ENCODE measurements at places on chromosomes 2 and 18.

GRCh38 chr18:43601432-43601831, 324.1 kb upstream of the SYT4 start:
- DNase-seq, result no peak

DNA sequence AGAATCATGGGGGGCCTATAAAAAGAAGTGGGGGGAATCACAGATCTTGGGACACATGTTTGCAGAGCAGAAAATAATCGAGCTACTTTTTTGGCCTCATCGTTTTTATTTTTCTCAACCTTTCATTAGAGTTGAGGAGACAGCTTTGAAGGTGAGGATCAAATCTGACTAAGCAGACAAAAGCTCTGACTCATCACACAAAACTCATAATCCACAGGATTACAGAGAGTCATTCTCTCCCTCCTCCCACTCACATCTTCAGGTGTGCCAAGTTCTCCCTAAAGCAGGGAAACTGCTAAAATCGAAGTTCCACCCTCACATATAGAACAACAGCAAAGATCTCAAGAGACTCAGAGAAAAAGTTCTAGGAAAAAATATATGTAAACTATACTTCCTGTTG, 15.6 kb downstream of the BAZ2B start:
- peak; percentile 75 for DNase-seq

- no peak for DNase-seq
Measured at GRCh38 chr2:210199854-210200253, 25.4 kb downstream of the ACADL start.

- no peak for DNase-seq
Measured at GRCh38 chr2:235966932-235967757, 201.0 kb downstream of the GBX2 start.

DNA sequence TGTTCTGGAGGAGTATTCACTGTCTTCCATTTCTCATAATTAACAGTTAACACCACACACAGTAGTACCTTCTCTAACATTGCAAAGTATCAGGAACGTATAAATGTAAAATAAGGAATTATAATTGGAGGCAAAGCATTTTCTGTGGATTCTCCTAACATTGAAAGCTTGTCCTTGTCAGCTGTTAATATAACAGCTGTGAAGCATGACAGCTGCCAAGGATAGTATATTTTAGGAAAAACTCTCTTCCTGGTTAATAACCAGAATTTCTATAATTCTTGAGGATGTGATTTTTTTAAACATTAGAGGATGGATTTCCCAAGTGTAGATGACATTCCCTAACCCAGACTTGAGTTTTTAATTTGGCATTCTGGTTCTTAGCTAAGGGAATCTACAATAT, 110.3 kb downstream of the EPC2 start:
- no peak for DNase-seq

DNA sequence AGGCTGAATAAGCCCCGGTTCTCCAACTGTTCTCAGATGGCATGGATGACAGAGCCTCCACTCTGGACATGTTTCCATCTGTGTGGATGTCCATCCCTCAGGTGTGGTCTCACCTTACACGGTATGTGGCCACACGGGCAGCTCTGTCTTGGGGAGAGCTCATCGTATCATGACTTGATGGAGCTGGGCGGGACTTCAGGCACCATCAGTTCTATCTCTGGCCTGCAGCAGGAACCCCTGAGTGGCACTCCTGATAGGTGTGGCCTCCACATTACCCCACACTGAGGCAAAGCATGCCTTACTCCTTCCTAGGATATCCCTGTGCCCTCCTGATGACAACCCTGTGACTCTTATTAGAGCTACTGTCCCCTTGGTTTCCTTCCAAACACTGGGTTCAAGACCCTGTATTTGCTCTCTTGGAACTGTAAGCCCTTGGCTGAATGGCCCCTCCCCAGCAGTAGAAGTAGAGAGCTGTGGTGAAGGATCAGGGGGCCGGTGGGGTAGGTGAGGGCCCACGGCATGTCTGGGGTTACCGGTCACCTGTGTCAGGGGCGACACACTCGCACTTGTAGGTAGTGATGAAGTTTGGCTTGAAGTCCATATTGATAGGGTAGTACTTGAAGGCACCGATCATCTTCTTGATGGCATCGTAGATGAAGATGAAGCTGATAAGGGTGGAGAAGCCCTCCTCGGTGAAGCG, 48.2 kb downstream of the MTHFD2 start:
- no peak for DNase-seq

- DNase-seq, result no peak
Measured at GRCh38 chr2:109721135-109721534, 73.0 kb upstream of the RGPD5 start.

DNA sequence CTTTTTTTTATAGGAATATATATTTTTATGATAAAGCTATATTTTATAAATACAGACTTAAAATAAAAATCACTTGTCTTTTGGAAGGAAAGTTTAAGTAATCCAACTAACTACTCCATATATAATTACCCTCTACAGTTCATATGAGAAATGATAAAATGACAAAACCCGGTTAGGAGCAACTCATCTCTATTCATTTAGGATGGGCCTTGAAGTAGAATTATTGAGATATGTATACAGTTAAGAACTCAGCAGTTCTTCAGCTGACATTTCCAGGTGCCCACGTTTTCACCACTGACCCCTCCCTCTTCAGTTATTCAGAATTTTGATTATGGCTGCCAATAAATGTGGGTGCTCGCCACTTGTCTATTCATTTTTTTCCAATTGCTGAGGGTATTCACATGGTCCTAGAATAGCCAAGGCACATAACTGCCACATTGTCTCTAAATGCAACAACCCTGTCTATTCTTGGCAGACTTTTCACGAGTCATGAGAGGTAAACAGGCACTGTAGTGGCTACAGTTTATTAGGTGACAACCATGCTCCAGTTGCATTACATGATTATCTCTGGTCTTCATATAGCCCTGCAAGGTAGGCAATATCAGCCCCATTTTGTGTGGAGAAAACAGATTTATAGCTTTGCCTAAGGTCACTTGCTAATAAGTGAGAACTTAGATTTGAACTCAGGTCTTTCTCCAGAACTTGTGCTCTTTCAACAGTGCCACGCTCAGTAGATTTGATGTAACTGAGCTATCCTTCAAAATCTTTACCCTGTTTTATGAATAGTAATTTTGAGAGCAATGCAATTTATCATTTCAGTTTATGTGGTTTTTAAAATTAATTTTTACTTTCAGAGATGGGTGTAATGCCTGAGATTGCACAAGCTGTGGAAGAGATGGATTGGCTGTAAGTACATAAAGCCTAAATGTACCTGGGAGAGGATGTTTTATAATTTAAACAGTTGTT, 2.9 kb downstream of the DDX1 start:
- no peak for DNase-seq

- no peak for DNase-seq
Measured at GRCh38 chr18:12233378-12233777, 20.8 kb upstream of the CIDEA start.

DNA sequence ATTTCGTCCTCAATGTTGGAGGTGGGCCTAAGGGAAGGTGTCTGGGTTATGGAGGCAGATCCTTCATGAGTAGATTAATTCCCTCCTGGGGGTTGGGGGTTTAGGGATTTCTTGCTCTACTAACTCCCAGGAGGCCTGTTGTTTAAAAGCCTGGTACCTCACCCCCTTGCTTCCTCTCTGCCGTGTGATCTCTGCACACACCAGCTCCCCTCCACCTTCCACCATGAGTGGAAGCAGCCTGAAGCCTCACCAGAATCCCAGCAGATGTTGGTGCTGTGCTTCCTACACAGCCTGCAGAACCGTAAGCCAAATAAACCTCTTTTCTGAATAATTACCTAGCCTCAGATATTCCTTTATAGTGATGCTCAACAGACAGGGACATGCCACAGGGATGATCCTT, 141.5 kb downstream of the ZNF516 start:
- peak; percentile 12 for DNase-seq

DNA sequence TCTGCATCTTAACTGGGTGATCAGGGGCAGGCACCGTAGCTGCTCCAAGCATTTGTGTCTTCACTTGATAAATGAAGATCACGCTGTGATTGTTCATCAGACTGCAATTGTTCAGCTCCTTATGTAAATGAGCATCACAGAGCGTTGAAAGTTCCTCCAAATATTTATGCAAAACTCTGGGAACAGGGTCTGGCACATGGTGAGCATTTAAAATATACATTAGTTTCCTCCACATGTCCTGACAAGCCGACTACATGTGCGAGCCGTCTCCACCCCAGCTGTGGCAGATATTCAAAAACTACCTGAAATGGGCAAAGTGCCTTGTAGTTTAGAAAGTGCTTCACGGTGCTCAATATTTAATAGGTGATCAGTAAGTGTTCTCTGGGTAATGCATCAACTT, 175.1 kb upstream of the ID2 start:
- no peak for DNase-seq

GRCh38 chr2:190159453-190159852, 96.9 kb upstream of the MSTN start:
- no peak for DNase-seq

DNA sequence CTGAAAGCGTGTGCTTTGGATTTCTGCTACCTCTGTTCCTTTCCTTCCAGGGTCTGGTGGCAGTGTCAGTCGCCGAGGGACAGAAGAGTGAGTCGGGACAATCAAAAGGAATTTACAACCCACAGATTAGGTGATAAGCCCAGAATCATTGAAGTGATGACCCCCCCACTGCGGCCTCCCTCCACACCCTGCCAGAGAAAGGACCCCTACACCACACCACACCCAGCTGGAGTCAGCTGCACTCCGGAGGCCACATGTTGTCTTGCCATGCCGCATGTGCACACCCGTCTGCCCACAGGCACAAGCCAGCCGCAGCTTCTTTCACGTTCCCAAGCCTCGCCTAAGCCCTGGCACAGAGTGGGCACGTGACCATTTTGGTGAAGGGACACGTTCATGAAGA, 366.8 kb upstream of the SALL3 start:
- no peak for DNase-seq

- DNase-seq, result no peak
Measured at GRCh38 chr18:13614641-13615288, 111.6 kb downstream of the FAM210A start.

- no peak for DNase-seq
Measured at GRCh38 chr2:238946318-238947242, 98.7 kb downstream of the TWIST2 start.

DNA sequence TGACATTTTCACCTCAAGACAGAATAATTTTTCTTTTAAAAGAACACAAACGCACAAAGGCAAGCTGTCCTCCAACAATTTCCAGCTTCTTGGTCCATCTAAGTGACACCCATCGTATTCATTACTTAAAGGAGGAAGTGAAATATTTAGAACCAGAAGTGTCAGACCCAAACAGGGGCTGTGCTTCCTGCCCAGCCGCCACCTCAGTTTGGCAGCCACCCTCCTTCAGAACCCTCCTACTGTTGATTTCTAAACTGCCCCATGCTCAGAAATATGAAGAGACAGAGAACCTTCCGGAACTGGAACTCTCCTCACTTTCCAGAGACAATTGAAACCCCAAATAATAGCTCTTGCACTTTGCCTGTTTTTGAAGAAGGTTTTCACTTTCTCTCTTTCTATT, 734.8 kb upstream of the SALL3 start:
- DNase-seq, result no peak

- DNase-seq, result no peak
Measured at GRCh38 chr2:40240070-40240469, 211.8 kb downstream of the SLC8A1 start.

DNA sequence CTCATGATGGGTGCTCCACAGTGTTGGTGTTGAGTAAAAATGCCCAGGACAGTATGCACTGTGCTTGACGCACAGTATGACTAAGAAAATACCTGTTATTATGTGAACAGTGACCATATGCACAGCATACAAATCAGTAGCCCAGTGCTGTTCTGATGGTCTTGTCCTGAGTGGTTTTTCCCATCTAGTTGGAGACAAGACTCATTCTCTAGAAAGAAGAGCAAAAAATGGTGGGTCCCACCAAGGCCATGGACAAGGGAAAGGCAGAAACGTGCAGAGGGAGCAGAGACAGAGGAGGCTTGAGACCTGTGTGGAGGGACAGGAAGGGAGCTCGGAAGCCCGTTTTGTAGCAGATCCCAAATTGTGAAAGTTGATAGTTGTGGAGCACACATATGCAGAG, 987 bp upstream of the SMIM21 start:
- DNase-seq, result no peak

DNA sequence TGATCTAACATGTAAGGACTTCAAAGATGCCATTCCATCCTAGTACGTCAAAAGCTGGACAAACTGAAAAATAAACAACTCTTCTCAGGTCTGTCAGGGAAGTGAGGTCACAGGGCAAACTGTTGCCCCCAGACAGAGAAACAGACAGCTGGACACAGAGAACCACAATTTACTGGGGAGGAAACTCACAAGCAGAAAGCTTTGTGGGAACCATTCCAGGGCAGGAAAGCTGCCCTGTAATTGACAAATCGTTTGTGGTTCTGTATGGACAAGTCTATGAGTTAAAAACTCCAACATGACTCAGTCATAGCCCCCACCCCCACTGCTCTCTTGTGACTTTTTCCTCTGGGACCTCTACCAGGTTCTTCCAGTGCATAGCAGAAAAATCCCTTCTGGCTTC, 28.4 kb downstream of the MCEE start:
- no peak for DNase-seq

- DNase-seq, result peak; percentile 14
Measured at GRCh38 chr2:176813621-176814049, 399.0 kb upstream of the HNRNPA3 start.

DNA sequence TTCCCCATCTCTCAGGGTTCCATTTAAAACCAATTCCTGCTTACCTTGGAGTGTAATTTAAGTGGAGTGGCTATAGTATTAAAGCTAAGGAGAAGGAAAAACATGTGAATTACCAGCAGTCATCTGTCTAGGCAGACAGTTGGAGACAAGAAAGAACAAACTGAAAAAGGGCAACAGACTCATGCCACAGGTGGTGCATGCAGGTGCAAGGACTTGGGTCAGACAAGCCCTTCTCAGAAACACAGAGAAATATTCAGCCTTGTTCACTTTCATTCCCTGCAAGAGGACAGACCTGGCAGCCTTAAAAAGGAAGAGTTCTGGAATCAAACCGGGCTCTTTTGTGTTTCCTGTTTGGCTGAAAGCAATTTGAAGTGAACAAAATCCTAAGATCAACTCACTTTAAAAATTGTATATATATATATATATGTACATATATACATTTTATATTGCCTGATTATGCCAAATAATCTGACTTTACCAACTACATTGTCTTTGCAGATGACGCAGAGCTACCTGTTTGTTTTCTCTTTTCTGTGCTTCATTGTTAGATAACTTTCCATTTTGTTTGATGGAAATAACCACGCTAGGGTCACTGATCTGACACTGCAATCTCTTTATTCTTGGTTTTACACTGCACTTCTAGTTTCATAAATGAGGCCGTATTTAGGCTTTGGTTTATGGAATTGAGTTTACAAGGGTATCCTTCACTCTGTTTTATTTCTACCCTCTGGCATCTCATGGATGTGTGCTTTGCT, 35.1 kb upstream of the VPS54 start:
- DNase-seq, result no peak

Measured in NCI-H82 (cell line).